ENCODE measurements at places on chromosomes 2 and 18.

- no peak for DNase-seq
These were observed 29.6 kb downstream of the CYBRD1 start for GRCh38 chr2:171551836-171552235.

GRCh38 chr2:239954166-239955086 is 70.7 kb downstream of the NDUFA10 start:
- no peak for DNase-seq

GRCh38 chr2:48248251-48248933 is 281.6 kb upstream of the STON1 start:
- no peak for DNase-seq

GRCh38 chr2:60553495-60554073 is at the start of gene BCL11A:
Gene BCL11A, minus strand, starts transcription at chr2:60553654. Its CDS starts 384 bp downstream, at chr2:60553270.
- DNase-seq = no peak

- DNase-seq = no peak
These were observed 53.8 kb downstream of the CTAGE1 start for GRCh38 chr18:22363867-22364463.

DNA sequence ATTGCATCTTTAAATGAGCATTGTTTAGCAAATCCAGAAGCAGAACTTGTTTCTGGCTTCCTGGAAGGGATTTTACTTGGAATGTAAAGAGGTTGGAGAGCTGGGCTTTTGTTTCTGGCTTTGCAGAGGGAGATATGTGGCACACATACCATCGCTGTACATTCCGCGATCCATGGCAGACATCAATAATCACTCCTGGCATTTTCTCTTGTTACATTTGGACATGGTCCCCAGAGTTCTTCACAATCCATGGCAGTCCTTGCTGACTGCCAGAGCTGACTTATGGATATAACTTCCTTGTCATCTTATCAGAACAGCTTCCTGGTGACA is 445.6 kb upstream of the SPRED2 start:
- no peak for DNase-seq

- no peak for DNase-seq
These were observed 59.7 kb downstream of the EXOC6B start for GRCh38 chr2:72765997-72766609.

DNA sequence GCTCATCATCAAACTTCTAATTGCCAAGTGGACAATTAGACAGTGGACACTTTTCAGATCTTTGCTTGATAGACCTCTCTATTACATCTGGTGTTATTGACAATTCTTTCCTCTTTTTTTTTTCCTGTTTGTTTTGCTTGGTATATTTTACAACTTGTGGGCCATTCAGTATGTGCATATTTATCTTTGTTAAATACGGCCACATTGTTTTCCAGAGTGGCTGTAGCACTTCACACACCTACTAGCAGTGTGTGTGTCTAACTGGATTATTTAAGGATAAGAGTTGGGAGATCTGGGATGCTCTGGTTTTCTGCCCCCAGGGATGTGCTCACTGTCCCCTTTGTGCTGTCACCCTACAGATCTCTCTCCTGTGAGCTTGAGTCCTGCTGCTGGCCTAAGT is 4.1 kb upstream of the SLC4A5 start:
- no peak for DNase-seq

DNA sequence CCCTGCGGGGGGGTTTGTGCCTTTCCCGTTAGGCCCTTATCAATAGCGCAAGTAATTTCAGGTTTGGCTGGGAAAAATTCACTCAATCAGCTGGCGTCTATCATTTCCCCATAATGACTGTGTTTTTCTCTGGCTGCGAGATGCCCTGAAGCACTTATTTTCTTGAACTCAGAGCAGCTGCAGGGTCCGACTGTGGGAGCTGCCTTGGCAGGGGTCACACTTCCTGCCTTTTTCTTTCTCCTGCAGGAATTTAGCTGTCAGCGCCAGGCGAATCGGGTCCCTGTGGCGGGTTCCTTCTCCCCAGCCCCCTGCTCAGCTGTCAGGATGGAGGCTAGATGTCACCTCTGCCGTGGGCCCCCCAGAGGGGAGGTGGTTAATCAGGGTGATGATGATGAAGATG is 81.3 kb upstream of the HPCAL1 start:
- no peak for DNase-seq

DNA sequence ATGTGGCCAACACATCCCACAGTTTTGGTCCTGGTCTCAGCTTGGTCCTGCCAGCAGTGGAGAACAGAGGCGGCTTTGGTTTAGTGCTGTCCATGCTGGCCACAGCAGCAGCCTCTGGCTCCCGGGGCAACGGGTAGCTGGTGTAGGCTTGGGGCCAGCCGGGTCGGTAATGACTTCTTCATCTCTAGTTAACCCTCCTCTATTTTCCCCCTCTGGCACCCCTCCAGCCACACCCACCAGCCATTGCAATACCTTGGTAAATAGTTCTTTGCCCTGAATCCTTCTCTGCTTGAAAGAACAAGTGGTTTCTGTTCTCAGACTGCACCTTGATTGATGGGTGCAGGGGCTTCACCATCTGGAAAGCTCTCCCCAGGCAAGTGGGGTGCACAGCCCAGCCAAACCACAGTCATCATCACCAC is 31.7 kb upstream of the ZNF396 start:
- DNase-seq = no peak

DNA sequence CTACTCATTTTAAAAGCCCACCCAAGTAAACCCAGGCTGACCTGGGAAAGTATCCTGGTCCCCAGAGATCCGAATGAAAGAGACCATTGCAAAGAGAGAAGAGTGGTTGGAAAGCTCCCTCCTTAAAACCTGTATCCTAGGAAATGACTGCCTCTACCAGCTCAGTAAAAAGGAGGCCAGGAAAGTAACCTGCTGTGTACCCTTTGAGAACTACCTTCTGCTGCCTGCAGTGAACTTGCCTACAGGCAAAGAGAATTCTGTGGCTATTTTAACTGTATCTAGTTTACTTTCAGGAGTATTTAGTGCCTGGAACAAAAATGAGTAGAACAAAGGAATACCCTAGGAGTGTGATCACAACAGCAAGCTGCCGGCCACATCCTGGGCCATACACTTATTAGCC is 641.7 kb upstream of the NRXN1 start:
- no peak for DNase-seq

DNA sequence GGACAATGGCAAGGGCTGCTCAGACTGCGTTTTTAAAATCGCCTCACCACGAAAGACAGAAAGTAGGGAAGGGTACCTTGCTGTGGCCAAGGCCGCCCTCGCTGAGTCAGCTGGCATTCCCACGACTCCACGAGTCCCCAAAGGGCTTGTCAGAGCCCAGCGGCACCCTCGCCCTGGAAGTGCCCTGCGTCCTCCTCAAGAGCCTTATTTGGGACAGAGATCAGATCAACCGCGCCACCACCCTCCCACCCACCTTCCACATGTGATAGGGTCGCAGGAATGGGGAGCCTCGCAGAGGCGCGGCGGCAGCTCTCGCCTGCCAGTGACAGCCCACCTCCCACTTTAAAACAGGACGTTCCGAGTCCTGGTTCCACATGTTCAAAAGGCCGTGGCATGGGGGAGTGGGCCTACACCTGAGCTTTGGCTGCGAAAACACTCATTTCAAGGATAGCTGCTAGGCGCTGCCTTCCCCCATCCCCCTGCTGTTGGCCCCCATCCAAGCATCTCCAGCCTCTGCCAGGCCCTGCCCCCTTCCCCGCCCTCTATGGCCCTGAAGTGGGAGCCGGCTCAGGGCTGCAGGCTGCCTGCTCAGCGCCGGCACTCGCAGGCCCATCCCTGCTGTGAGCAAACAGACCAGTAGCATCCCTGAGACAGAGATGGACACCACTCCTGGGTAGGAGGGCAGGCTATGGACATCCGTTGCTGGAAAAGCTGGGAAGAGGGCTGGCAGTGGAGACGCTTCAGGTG is 38.1 kb upstream of the ARHGEF4 start:
- DNase-seq = no peak

- DNase-seq = no peak
These were observed 338.4 kb upstream of the SLC39A10 start for GRCh38 chr2:195318440-195319111.

GRCh38 chr2:8821276-8822217 is 15.9 kb downstream of the KIDINS220 start:
- no peak for DNase-seq

DNA sequence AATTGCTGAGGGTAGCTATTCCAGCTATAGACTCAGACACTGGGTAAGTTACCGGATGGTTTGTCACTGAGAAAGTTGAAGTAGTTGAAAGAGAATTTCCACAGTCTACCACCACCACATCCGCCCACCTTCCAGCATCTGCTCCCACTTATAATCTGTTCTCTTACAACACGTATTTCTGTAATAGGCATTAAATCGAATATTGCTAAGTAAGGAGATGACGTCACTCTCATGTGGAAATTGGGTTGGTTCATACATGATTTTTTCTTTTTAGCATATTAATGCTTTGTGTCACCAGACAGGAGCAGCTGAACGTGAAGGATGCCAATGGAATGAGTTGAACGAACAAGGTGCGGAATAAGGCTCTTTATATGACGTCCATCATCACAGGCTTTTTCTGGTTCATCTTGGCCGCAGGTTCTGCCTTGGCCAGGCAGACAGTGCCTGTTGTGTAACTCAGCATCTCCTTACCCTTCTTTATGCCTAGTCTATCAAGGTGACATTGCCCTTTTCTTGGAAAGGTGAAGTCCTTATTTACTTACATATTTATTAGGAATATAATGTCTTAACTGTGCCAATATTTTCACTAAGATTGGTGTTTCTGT is 45.9 kb downstream of the THUMPD2 start:
- DNase-seq = no peak

DNA sequence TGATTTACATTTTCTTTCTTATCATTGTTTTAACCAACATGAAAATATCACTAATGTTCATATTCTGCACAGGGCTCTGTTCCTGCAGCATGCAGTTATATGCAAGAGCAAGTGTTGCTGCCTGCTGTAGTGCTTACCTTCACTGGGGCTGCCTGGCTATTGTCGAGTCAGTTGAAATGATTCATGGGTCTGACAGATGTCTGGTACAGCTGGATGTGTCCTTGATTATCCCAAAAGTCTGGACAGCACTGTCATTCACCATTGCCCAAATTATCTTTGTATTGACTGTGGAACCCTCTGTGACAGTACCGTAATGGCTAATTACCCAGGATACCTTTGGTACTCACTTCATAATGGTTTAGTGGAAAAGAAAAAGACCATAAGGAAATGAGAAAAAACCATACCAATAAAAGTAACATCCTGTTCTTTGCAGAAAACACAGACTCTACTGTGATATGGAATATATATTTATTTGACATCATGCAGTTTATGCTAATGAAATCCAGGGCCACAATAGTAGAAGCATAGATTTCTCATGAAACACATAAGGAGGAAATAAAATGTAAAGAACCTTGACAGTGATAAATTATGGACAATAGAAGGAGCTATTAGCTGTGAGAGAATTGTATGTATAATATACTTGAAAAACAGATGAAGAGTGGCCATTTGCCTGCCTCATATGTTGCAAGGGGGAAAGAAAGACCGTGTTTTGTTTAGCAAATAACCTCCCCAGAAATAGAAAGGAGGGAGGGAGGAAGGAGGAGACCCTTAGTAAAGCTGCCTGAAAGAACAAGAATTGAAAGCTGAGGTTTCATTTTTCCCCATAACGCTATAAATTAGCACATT is 249.8 kb upstream of the ATP5MC3 start:
- DNase-seq = no peak

GRCh38 chr2:158015428-158016076 is 86.1 kb upstream of the UPP2 start:
- no peak for DNase-seq

DNA sequence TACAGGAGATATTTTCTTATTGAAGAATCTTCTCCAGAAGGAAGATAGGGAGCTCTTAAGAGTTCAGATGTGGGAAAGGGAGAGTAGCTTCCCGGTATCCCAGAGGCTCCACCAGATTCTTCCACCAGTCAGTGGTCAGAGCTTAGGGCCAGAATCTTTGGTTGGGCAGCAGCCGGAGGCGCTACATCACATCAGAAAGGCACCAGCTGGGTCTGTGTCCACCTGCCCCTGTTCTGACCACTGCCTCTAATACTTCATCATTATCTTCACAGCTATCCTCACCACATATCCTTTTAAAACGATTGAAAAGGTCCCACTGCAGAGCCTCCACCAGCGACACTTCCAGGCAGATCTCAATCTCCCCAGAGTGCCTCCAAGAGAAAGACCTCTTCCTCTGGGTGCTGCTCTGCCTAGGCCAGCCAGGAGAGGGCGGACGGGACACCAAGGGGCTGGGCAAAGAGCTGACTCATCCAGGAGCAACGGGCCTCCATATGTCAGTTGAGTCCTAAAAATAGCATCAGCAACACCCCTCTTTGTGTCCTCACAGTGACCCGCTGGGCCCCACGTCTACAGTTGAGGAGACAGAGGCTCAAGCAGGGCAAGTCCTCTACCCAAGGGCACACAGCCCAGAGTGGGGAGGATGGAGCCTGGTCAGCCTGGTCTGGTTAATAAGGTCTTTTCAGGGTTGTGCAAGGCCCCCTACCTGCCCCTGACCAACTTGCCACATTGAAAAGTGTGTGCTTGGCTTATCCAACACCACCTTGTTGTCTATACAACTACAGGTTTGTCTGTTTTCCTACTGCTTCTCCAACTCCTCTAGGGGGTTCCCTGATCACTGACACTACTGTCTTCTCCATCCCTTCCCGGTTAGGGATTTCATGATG is 81.2 kb downstream of the ADD2 start:
- DNase-seq = no peak

DNA sequence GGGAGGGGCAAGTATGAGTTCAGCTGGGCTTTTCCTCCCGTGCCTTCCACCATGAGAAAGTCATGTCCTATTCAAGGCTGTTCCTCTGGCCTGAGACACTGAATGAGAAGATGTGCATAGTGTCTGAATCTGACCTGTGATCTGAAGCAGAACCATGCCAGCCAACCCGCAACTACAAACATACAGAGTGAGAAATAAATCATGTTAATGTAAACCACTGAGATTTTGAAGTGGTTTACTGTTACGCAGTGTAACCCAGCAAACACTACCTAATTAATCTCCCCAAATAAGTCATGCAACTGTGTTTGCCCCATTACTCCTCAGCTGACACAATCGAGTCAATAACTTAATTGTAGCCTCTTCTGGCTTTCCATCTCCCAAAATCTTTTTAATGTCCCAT is 49.2 kb downstream of the METTL4 start:
- DNase-seq = no peak

DNA sequence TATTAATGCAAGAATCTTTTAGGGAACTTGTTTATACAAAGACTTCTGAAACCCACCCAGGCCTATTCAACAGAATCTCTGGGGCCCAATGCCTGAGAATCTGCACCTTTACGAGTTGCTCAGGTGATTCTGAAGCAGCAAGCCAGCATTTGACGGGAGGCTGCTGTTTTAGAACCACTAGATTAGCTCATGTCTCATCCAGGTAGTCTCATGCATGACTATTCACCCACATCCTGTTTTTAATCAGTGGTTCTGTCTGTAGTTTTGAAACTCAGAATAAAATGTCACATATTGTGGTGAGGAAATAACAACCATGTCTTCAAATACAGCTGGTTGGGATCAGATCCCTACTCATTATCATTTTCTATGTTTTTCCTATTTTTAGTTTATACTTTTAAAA is 39.5 kb downstream of the CYTIP start:
- DNase-seq = no peak

GRCh38 chr2:173983391-173983871 is 18.3 kb upstream of the SP3 start:
- DNase-seq = no peak

GRCh38 chr2:63692002-63692606 is 103.3 kb downstream of the MDH1 start:
- DNase-seq = no peak

- no peak for DNase-seq
These were observed 12.8 kb downstream of the STK39 start for GRCh38 chr2:168234407-168235085.

GRCh38 chr2:1499033-1499795 is 86.0 kb downstream of the TPO start:
- DNase-seq = no peak
